ENCODE measurements at places on chromosomes 3 and 15.

DNA sequence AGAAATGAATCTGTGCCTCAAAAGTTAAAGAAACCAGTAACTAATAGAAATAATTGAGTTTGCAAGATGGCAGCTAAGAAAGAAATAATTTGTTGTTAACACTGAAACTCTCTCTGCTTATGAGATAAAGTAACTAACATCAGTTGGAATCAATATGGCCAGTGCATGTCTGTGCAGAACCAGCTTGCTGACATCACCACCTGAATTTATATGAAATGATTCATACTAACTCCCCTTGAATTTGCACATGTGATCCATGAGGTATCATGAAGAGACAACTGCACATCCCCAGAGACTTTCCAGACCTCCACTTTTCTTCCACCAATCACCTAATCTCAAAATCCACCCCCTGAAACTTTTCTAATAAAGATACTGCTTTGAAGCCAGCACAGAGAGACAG, 10.3 kb upstream of the SLC25A38 start:
- no peak for DNase-seq

DNA sequence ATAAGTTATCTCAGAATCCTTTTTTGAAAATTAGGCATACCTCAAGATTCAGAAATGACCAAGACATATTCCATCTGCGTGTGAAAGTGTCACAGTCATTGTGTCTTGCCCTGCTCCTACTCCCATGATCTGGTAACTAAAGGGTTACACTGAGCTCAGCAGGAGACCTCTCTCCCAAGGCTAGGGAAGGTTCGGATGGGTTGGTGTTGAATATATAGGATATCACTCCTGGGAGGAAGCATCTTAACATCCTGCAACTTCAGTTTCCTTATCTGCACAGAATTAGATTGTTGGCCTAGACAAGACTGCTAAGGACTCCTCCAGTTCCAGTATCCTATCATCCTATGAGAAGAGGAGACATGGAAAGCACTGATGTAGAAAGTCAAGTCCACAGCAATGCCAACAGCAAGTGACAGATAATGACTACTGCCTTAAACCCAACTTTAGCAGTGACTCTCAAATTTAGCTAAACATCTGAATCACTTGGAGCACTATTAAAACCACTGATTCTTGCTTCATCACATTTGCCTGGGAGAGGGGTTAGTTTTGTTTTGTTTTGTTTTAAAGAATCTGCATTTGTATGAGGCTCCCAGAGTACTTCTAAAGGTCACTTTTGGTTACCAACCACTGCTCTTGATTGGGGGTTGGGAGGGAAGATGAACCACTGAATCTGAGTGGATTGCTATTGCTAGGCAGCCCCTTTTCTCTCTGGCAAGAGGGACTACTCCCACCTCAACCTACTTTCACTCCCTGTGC, 9.7 kb downstream of the ADAMTS9 start:
- DNase-seq: no peak

GRCh38 chr3:97816811-97817210, 5.0 kb upstream of the CRYBG3 start:
- no peak for DNase-seq

DNA sequence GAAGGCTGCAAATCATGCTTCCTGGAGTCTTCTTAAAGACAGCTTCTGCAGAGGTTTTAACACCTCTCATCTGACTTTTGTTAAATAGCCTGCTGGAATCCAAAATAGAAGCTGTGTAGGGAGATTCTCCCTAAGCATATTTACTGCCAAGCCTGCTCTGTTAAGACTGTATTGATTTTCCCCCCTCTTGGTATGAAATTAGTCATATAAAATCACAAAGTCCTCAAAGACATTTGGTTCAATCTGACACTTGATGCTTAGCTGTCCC, 94.6 kb downstream of the ITPR1 start:
- DNase-seq: no peak

DNA sequence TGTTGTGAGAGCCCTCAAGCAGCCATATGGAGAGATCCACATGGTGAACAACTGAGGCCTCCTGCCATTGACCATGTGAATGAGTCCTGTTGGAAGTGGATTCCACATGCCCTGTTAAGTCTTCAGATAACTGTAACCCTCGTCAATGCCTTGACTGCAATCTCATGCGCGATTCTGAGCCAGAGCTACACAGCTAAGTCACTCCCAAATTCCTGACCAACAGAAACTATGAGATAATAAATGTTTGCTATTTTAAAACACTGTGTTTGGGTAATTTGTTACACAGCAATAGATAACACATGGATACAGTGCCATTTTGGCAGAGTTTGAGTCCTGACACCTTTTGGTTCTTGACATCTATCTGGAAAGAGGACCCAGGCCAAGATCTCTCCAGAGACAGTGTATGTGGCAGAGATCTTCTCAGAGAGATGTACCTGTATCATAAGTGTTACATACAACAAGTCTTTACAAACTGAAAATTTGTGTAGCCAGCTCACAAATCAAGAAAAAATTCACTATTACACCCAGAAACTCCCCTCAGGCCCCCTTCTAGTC, 34.5 kb upstream of the BNC1 start:
- no peak for DNase-seq

DNA sequence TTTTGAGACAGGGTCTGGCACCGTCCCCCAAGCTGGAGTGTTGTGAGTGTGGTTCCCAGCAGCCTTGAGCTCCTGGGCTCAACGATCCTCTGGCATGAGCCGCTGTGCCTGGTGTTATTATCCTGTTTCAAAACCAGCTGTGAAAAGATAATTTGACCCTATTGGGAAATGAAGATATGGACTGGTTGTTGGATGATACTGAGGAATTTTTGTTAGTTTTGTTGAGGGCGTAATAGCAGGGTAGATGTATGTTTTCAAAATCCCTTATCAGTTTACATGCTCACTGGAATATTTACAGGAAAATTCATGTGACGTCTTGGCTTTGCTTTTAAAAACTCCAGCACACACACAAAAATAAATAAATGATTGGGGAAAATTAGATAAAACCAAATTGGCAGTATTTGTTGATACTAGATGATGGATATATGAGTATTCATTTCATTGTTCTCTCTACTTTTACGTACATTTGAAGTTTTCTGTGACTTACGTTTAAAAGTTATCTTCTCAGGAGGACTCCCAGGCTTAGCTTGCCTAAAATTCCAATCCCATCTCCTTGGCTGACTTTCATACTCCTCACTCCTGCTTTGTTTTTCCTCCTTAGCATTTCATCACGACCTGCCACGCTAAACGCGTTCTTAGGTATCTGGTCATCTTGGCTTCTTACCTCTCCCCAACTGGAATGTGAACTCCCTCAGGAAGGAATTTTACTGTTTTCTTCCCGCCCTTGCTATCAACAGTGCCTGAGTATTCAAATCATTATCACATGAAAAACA, 56.8 kb upstream of the TFRC start:
- DNase-seq: no peak

DNA sequence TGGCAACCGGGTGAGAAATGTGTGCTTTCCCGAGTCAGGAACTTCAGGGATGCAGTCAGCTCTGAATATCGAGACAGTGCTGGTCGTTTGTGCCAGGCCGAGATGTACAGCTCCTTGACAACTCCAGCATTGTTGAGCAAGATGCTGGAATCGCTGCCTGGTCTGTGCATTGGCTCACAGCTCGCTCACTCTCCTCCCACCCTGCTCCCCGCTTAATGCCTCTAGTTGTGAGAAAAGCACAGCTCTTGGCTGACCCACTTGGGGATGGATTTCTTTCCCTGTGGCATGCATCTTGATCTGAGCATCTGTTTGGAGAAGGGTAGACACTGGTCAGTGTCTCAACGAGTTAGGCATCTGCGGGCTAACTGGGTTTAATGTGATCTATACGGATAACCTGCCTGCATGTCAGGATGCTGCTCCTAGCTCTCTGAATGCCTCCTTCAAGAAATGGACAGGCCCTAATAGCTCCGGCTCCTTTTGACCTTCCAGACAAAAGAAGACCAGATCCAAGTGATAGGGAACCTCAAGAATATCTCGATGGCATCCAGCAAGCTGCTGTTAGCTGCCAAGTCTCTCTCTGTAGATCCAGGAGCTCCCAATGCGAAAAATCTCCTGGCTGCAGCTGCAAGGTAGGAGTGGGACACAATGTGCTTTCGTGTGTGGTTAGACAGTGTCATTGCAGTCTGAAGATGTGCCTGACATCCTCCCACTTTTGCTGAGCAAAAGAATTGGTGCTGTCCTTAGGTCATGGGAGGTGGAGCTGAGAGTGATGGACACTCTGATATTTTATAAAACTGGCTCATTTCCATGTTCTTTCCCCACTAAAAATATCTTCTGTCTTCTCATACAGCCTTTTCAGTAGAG, 302.2 kb upstream of the TPM1 start:
- DNase-seq: no peak

DNA sequence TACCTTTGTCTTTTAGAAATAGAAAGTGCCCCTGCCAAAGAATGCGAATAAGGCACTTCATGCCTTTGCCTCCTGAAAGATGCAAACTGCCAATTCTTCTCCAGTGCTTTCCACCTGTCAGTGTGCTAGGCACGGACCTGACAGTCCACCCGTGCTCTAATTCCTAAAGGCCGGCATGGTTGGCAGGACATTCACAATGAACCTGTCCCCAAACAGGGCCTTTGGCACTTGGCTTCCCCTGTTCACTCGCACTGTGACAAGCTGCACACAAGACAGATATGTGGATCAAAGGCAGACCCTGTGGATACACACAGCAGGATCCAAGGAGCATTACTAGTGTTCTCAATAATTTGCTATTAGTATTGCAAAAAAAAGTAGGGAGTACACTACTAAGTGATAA, 505.7 kb upstream of the AGTR1 start:
- no peak for DNase-seq

- DNase-seq: no peak
These were observed 1229.1 kb downstream of the ROBO2 start for GRCh38 chr3:78268716-78269668.

All from iPS DF 19.7 (cell line).